ENCODE measurements at places on chromosomes 4 and X.

DNA sequence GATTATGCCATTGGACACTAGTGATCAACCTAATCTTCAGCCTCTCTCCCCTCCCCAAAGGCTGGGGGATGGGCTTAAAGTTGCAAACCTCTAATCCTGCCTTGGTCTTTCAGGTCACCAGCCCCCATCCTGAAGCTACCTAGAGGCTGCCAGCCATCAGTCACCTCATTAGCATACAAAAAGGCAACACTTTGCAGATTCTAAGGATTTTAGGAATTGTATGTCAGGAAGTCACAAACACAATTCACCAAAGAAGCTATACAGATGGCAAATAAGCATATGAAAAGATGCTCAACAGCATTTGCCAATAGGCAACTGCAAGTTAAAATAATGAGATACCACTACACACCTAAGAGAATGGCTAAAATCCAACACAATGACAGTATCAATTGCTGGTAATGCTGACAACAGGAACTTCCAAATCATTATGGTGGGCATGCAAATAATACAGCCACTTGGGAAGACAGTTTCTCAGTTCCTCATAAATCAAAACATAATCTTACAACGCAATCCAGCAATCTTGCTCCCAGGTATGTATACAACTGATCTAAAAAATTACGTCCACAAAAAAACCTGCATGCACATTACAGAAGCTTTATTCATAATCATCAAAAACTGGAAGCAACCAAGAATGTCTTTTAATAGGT is 9.0 kb upstream of the PIM2 start:
- DNase-seq, result no peak

GRCh38 chrX:72714478-72714916 is 391 bp upstream of the PHKA1 start:
- DNase-seq, result peak; percentile 52

GRCh38 chr4:151614561-151614960 is 146.2 kb downstream of the GATB start:
- DNase-seq, result no peak

DNA sequence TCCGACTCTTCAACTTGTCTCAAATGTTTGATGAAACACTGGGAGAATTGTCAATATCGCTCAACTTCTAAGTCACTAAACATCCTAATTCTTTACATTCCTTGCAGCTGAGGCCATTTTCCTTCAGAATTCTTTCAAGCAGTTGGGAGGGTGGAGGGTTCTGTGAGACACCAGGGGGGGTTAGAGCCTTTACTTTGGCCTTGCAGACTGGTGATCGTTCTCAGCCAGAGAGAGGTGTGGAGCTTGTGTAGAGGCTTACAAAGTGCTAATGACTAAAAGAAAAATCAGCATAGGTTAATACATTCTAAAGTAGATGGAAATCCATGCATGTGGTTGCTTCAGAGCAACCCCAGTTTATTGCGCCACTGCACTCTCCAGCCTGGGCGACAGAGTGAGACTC is 21.3 kb upstream of the SOX3 start:
- no peak for DNase-seq

GRCh38 chrX:120561634-120562568 is 1.1 kb upstream of the CUL4B start:
- DNase-seq, result peak; percentile 9

GRCh38 chr4:27154706-27155105 is 294.1 kb downstream of the STIM2 start:
- DNase-seq, result peak; percentile 7

DNA sequence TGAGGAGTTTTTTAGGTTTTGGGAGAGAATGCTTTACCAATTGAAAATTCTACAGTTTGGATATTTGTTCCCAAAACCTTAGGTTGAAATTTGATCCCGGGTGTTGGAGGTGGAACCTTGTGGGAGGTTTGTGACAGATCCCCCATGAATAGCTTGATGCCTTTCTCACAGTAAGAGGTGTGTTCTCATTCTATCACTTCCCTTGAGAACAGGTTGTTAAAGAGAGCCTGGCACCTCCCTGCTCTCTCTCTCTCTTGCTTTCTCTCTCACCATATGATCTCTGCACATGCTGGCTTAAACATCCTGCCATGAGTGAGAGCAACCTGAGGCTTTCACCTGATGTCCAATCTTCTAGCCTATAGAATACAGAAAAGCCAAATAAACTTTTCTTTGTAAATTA is 1475.5 kb upstream of the AGA start:
- no peak for DNase-seq

- DNase-seq, result no peak
Observed at GRCh38 chrX:9163214-9163709, 129.3 kb upstream of the FAM9B start.

- no peak for DNase-seq
Observed at GRCh38 chrX:27445438-27445837, 17.7 kb downstream of the PPP4R3C start.

GRCh38 chr4:187604984-187605383 is 390.6 kb upstream of the ZFP42 start:
- no peak for DNase-seq

DNA sequence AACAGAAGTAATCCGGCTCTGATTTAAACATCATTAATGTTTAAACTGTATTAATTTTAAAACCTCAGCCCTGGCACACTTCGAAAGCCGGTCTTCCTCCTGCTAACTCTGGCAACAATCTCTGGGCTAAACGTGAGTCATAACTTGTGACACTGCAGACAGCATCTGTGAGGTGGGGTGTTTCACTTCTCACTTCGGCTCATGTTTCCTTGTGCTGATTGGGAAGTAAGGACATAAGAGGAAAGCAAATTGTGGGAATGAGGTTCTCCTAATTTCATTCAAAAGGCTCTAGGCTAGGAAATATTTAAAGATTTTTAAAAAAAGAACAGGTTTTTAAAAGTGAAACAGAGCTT is 139.9 kb upstream of the USP9X start:
- peak; percentile 39 for DNase-seq
